Stimulated activated CD8-positive, alpha-beta memory T cell treated with anti-CD3 and anti-CD28 coated beads, Interleukin-4, amount 100 ng/mL, for 4 hours (primary cell): ENCODE measurements at places on chromosomes 6 and 20.

DNA sequence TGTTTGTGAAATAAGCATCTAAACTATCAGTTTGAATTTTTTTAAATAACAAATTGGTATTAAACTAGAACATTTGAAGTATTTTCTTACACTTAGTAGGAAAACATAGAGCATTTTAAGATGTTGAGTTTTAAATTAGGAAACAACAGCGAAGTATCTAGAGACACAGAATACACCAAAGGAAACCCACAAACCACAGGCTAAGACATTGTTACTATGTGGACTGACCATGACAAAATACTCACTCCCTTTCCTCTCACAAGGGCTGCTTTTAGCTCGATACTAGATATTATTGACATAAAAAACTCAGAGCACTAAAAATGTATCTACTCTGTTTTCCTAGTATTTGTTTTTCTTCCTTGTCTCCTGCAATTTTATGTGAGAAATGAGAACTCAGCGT lies 266.0 kb upstream of the CITED2 start:
- no peak for DNase-seq

GRCh38 chr20:32473231-32474008 lies 111.7 kb downstream of the NOL4L start:
- no peak for DNase-seq

DNA sequence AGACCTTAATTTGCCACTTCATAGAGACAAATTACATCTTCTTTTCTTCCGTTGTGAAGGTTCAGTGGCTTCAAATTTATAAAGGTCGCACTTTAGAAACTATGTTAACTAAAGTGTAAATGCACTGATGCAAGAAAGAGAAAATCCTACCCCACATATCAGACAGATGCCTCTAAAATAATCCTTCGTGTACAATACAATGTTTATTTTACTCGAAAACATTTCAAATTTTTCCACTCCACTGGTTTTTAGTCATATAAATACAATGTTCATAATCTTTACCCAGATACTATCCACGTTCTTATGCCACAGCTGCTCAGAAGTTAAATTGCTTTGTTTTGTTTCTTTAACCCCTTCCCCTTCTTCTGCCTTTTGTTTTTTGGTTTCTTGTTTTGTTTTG lies 140.3 kb upstream of the LAMP5 start:
- DNase-seq, result no peak

DNA sequence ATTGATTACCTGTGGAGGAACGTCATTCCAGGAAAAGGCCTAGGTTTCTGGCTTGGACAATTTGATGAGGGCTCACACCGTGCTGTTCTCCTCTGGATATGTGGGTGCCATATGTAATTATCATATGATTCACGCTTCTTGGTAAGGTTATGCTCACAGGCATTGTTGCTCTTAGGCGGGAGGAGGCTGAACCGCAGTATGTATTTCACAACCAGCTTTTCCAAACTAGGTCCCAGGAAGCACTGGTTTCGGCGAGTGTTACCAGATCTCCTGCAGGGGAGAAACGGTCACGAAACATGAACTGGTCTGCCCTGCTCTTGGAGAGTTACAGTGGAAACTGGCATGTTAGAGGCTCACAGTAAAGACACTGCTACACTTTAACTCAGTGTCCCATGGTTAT lies 793 bp upstream of the FAM50B start:
- no peak for DNase-seq

- DNase-seq, result no peak
These were observed 537.4 kb downstream of the PTPRT start for GRCh38 chr20:42652266-42652665.
